ENCODE measurements at places on chromosomes 3 and 15.

- no peak for DNase-seq
Observed at GRCh38 chr3:114566767-114567166, 272.9 kb downstream of the TIGIT start.

GRCh38 chr15:85307687-85308045, 72.7 kb upstream of the AKAP13 start:
- no peak for DNase-seq

DNA sequence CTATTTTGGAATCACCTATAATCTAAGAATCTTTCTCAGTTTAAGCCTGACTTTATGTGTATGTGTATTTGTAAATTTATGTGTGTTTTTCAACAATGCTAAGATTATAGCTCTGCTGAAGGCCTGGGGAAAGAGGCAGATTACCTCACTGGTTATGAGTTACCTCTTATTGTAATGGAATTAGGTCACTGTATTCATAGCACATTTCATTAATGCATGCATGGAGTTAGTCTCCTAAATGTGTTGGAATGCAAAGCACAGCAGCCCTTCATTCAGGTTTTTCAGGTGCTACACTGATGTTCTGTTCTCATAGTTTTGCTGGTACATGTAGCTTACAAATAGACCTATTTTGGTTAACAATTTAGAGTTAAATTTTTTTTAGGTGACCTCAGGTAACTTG, 9.5 kb downstream of the GPR87 start:
- DNase-seq, result no peak

- peak; percentile 97 for DNase-seq
Observed at GRCh38 chr3:184176377-184177330, 2.0 kb downstream of the AP2M1 start.

DNA sequence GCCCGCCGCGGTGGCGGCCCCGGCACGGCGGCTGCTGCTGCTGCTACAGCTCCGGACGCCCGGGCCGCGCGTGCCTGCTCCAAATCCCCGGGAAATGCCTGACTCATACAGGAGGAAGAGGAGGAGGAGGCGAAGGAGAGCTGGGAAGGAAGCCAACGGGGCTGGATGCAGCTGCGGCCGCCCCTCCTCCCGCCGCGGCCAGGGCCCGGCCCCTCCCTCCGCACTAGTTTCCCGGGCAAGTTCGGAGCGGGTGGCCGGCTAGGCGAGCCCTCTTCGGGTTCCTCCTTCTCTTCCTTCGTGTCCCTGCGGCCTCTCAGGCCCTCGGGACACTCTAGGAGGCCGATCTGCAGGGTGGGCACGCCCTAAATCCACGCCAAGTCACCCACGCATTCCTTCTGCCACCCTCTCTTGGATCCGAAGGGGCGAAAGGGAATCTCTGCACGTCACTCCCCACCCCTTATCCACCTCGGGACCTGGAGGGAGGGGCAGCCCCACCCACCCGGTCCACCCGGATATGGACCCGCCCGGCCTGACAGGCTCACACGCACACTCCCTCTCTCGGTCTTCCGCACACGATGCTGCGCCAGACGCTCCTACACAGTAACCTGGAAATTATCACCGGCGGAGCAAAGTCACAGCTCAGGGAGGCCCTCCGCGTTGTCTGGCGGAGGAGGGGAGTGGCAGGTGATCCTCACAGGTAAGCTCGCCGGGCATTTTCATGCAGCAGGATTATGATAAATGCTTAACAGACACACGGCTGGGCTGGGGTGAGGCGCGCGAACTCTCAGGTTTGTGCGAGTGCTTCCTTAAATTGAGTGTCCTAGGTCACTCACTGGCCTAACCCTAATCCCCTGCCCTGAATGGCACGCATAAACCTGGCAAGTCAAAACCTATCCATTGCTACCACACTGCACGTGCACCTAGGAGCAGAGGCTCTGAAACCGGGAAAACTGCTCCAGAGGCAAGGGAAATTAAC, at the start of the genes OSBPL10 and ZNF860:
TSS of gene OSBPL10 (minus strand) at position 57 of the 976 bp plus-strand sequence. CDS start 83 bp downstream, outside the sequence.
TSS of gene ZNF860 (plus strand) at position 545 of the 976 bp plus-strand sequence. CDS start 7,330 bp downstream, outside the sequence.
- peak; percentile 89 for DNase-seq

DNA sequence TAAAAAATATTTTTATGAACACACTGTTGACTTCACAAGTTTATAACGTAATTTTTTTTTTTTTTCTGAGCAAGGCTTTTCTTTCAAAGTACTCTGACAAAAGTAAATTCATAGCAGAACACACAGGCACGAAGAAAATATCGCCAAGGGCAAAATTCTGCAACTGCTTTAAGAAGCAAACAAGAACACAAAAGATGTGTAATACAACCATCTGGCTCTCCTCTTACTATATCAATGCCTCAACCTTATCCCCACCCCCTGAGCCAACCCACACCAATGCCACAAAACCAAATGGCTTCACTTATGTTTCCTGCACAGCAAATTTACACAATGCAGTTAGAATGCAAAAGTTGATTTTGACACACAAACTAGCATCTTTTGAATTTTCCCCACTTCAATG, 274.2 kb downstream of the FOXP1 start:
- DNase-seq, result no peak

- no peak for DNase-seq
Observed at GRCh38 chr15:80870893-80871292, 91.7 kb downstream of the CEMIP start.

GRCh38 chr3:37905346-37905745, 43.7 kb downstream of the CTDSPL start:
- no peak for DNase-seq

GRCh38 chr15:70236341-70237086, 138.8 kb upstream of the TLE3 start:
- no peak for DNase-seq

DNA sequence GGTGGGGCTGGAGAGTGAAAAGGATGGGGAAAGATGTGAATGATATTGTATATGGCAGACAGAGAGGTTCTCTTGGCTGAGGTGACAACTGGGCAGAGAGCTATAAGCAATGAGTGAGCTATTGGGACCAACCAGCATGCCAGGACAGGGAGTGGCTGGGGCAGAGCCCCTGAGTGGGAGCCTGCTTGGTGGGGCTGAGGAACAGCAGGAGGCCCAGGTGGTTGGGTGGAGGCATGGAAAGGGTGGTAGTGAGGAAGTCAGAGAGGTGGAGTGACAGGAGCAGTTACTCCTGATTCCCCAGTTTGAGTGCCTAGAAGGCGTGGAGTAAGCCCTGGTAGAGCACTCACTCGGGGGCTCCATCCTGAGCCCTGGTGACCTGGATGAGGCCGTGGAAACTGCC, 15.5 kb upstream of the TNFAIP8L3 start:
- DNase-seq, result no peak

DNA sequence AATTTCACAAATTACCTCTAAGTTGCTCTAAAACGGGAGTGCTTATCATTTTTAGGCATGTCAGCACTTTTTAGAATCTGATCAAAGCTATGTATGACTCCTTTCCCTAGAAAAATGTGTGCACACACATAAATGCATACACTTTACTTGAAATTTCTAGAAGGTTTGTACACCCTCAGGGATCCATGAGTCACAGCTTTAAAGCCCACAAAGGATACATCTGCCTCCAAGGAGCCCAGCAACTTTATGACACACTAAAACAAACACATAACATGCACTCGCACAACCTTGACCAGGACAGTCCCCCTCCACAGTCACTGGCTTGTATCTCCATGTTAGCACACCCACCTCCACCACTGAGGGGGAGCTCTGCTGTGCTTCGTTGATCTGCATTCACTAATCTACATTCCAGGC, 722.0 kb upstream of the CFAP20DC start:
- no peak for DNase-seq

DNA sequence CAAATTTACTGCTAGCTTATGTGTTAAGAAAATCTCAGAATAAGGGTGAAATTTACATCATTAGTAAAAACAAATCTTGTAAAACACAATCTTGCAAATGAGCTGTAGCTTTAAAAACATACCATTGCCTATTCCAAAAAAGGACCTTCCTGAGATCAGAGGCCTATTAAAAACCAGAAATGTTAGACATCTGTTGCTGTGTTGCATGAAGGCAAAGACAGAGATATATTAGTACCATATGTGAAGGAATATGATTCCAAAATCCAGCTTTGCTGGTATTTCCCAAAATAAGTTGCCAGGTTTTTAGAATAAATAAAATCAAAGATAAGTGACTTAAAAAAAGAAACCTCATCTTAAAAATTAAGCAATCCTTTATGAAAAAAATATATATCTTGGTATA, 504.1 kb upstream of the CDIN1 start:
- no peak for DNase-seq

DNA sequence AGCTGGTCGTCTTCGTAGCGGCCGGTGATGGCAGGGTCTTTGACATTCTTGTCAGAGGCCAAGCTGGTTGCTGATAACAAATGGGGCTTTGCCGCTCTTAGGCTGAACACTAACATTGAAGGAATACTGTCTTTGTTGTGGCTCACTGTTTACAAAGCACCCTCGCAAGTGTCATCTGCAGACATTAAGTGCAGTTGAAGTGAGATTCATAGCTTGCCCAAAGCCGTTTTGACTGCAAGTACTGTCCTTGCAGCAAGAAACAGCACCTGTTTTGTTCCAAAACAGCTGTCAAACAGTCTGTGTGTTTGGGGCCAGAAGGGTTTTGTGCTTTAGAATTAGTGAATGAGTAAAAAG, 568 bp downstream of the SENP2 start:
- no peak for DNase-seq

DNA sequence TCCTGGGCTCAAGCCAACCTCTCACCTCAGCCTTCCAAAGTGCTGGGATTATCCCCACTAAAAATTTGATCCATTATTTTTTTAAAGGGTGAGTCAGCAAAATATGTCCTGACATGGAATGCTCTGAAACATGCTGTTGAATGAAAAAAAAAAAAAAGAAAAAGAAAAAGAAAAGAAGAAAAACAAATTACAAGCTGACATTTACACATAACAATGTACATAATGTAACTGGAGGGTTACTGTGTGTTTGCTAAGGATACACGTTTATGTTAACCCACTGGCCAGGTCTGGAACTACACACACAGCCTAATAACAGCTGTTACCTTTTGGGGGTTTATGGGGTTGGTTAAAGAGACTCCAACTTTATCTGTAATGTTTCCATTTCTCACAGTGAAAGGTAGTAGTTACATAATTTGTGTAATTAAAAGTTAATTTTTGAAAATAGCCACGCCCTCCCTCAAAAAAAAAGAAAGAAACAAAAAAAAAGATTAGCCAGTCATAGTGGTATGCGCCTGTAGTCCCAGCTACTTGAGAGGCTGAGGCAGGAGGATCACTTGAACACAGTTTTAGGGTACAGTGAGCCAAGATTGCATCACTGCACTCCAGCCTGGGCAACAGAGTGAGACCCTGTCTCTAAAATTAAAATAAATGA, 3.1 kb upstream of the MESP2 start:
- DNase-seq, result no peak

- DNase-seq, result no peak
Observed at GRCh38 chr3:153055217-153055616, 106.8 kb upstream of the RAP2B start.

GRCh38 chr3:187012609-187013051, 82.3 kb downstream of the ST6GAL1 start:
- DNase-seq, result no peak

DNA sequence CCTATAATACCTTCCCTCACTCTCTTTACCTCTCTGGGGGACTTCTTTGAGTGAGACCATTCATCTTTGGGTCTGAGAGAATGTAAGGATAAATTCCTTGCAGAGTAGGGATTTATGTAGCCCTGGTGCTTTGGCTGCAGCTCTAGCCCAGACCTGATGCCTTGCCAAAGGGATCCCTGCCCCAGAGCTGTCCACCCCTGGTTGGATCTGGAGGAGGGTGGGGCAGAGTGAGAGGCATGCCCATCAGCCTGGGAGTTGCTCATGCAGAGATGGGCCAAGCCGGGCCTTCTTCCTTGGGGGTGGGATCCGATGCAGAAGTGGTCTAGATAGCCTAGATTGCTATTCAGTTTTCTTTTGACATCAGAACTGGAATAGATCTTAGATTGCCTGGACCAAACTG, 31.5 kb downstream of the RTP1 start:
- no peak for DNase-seq

DNA sequence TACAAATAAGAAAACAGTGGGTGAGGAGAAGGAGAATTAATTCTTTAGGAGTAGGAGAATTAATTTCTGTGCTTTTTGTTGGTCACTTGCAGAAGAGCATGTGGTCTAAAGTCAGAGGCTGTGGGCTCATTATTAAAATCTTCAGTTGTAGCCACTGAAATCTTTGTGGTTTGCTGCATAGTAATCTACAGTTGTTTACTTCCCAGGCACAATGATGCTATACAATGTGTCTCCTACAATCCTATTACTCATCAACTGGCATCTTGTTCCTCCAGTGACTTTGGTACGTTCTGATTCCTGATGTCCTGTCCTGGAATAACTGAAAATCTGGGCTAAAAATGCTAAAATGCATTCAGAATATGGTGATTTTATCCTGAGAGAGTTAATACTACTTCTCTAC, 21.0 kb downstream of the IFT122 start:
- DNase-seq, result no peak

DNA sequence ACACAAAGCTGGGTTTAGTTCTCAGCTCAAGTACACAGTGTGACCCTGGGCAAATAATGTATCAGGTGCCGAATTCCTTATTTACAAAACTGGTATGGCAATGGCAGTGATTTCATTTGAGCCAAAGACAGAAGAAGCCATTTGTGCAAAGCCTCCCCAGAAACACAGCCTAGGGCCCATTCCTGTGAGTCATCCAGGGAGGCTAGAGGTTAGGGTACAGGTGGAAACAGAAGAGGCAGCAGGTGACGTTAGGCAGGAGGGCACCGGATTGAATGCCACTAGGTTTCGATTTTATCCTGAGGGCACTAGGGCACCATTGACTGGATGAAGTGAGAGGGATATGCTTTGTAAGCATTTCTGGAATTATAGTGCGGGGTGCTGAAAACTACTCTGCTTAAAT, 766.9 kb upstream of the NR2F2 start:
- no peak for DNase-seq

GRCh38 chr3:79113876-79114275, 653.9 kb downstream of the ROBO1 start:
- DNase-seq, result no peak

DNA sequence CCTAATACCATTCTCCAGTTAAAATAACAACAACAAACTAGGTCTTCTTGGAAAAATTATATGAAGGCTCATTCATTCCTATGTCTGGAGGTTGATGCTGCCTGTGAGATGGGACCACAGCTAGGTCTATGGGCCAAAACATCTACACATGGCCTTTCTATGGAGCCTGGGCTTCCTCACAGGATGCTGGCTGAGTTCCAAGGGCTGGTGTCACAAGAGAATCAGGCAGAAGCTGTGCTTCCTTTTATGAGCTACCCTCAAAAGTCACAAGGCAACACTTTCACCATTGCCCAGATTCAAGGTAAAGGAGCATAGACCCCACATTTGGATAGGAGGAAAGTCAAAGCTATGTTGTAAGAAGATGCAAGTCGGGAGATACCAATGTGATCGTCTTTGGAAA, 4.6 kb upstream of the RTP2 start:
- no peak for DNase-seq

DNA sequence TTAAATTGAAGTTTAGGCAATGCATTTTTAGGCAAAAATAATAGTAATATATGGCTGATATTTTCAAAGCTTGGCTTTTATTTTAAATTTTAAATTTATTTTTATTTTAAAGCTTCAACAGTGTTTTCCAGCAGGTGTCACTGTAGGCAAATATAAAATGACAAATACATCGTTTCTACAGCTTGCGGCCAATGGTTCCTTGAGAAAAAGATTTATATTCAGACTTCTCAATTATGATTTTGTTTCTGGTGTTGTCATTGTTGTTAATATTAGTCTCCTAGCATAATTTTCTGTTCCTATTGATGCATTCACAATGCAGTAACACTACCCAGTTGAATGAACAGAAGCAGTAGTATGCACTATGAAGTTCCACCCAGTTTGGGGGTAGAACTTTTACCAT, 220.7 kb upstream of the DNAJC19 start:
- DNase-seq, result no peak

- no peak for DNase-seq
Observed at GRCh38 chr3:47079432-47079831, 84.5 kb downstream of the SETD2 start.

Measured in ELF-1 (cell line).